ENCODE measurements at places on chromosomes 11 and 22. TPM values are rescaled to one million over a fixed set of nuclear protein-coding genes. Genes with fewer than 3 reads are reported as not detected.

- DNase-seq, result no peak
Measured at GRCh38 chr11:35962369-35963138, 18.7 kb downstream of the LDLRAD3 start.

POGLUT3 gene
- 48.8 TPM for polyA plus RNA-seq

OR5A1 gene
- polyA plus RNA-seq, result not detected

GRCh38 chr22:44592126-44592823 is 94.2 kb upstream of the RTL6 start:
- DNase-seq, result no peak

GRCh38 chr11:23041001-23041503 is 180.8 kb upstream of the CCDC179 start:
- DNase-seq, result no peak

ENTHD1 gene
- not detected for polyA plus RNA-seq

IGSF22 gene
- polyA plus RNA-seq, result 2.5 TPM

OR51B2 gene
- polyA plus RNA-seq, result not detected

DNA sequence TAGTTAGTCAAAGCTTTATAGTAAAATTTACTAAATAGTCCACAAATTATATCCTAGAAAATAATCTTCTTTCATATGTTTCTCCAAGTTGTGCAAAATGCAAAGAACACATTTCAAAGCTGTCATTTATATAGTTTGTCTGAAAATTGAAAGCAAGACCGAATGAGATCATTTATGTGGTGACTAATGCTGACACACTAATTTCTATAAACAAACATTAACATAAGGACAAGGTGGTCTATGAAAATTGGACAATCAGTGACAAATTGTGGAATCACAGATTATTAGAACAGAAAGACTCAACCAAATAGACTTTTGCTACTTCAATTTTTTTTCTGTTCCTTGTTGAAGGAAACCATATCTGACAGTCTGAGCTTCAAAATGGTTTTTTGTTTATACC is 1056.1 kb downstream of the LRRC4C start:
- DNase-seq, result no peak

DNA sequence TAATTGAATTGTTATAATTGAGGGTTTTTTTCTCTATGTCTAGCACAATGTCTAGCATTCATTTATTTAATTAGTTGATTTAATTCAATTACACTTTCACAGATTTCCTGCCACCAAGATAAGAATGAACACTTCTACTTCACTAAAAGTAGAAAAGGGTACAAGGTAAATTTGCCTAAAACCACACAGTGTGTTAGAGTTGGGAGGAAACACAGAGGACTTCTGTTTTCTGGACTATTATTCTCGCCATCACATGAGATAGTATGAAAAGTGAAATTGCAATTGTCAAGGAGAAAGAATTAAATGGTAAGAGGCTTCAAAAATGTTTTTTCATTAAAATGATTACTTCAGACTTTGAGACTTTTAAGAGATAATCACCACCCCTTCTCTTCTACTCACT is 109.5 kb downstream of the ETS1 start:
- DNase-seq, result no peak

DNA sequence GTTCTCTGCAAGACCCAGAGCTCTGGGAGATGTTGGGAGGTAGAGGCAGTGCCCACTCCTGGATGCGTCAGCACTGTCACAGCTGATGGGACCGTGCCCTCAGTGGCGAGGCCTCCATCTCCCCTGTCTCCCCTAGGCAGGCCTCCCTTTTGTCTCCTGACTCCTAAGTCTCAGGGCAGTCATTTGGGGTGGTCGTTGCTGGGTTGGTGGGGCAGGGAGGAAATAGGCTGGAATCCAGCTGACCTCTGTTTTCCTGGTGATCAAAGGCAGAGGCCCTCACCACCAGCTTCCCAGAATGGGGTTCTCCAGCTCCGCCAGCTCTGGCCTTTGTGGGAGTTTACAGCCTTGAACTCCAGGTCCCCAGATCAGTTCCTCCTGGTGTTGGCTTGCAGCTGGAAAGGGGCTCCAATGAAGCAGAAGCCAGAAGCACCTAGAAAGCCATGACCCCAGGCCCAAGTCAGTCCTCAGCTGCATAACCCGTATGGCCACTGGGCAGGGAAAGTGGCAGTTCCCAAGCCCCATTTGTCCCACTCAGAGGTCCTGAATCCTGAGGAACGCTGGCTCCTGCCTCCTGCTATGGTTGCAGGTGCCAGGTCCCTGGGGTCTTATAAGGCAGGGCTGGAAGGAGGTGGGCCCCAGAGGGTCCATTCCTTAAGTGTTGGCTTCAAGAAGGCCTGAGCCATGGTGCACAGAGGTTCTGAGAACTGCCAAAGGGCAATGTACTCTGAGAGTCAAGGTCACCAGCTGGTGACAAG is 7.3 kb upstream of the FXYD2 start:
- DNase-seq, result no peak

TBX10 gene
- not detected for polyA plus RNA-seq
